ENCODE measurements at places on chromosomes 6 and 20. TPM values are rescaled to one million over a fixed set of nuclear protein-coding genes. Genes with fewer than 3 reads are reported as not detected.

The BEND3 gene
- 1.7 TPM for total RNA-seq

The OR2H2 gene
- not detected for total RNA-seq

The DACT2 gene
- total RNA-seq = 2.8 TPM

The ERVFRD-1 gene
- 0.14 TPM for total RNA-seq

The COL10A1 gene
- not detected for total RNA-seq

The PNLDC1 gene
- total RNA-seq = not detected

The MLIP gene
- total RNA-seq = 2.3 TPM

The STMND1 gene
- total RNA-seq = not detected

The CALHM4 gene
- not detected for total RNA-seq

The KCNB1 gene
- 0.33 TPM for total RNA-seq

The PRL gene
- not detected for total RNA-seq

The NFATC2 gene
- 3.5 TPM for total RNA-seq

The FHL5 gene
- not detected for total RNA-seq

The CPNE1 gene
- 55.4 TPM for total RNA-seq

The CRYBG1 gene
- total RNA-seq = 8.7 TPM

The GSTA2 gene
- 2.0 TPM for total RNA-seq

The GRM1 gene
- total RNA-seq = under 0.01 TPM
